ENCODE measurements at places on chromosomes 11 and 22.

GRCh38 chr11:106331176-106331575, 253.7 kb downstream of the AASDHPPT start:
- DNase-seq, result no peak

DNA sequence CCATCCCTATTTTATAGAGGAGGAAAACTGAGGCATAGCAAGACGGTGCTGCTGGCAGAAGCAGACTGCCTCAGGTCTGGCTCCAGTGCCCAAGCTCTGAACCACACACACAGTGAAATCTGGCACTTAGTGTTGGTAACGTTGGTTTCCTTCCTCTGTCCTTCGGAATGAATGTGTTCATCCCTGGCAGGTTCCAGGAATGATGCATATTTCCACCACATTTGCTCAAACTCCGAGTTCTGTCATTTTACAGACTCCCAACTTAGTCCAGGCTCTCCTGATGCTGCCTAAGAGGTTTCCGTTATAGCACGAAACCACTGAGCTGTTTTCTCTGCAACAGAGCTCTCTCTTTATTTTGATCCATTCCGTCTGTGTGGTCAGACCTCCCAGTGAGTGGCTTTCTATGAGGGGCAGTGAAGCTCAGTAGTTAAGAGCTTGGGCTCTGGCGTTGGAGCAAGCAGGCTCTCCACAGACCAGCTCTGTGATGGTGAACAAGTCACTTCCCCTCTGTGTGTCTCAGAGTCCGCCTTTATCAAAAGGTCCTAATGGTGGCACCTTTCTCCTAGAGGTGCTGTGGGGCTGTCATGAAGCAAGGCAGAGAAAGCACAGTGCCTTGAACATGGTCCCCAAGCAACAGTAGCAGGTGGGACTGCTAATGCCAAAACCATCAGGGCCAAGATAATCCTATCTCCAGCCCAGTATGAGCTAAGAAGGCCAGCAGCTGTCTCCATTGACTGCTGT, 200.3 kb downstream of the MYO18B start:
- no peak for DNase-seq

- DNase-seq, result no peak
Observed at GRCh38 chr22:45155050-45155840, 8.5 kb upstream of the NUP50 start.

DNA sequence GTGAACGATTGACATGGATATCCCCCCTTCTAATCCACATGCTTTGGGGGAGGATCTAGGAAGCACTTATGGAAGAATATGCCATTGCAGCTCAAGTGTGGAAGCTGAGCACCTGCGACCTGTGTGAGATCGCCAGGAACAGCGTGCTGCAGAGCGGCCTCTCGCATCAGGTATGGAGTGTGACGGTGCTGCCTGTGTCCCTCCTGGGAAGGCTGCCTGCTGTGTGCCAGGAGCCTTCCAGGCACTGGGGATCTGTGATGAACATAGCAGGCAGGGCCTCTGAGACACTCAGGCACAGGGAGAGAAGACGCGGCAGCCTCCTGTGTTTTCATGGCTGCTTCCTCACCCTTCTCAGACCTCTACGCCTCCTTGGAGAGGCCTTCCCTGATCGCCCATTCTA, 36.5 kb downstream of the RNF141 start:
- DNase-seq, result no peak

DNA sequence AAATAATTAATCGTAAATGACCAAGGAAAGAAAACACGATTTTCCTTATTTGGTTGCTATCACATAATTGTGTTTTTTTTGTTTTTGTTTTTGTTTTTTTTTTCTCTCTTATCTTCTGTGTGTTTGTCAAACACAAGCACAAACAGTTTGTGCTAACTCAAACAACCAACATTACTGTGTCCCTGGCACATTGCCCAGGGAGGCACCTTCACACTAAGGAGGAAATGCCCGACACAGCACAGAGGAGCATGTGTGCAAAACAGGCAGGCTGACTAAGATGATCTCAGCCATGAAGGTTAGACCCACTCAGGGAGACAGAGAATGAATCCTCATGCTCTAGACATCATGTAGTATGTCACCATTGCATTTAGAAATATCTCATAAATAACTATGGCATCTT, 130.1 kb downstream of the SOX6 start:
- DNase-seq, result no peak
